ENCODE measurements at places on chromosomes 11 and 22. TPM values are rescaled to one million over a fixed set of nuclear protein-coding genes. Genes with fewer than 3 reads are reported as not detected.

TCN2 gene
- total RNA-seq = 12.1 TPM

DNA sequence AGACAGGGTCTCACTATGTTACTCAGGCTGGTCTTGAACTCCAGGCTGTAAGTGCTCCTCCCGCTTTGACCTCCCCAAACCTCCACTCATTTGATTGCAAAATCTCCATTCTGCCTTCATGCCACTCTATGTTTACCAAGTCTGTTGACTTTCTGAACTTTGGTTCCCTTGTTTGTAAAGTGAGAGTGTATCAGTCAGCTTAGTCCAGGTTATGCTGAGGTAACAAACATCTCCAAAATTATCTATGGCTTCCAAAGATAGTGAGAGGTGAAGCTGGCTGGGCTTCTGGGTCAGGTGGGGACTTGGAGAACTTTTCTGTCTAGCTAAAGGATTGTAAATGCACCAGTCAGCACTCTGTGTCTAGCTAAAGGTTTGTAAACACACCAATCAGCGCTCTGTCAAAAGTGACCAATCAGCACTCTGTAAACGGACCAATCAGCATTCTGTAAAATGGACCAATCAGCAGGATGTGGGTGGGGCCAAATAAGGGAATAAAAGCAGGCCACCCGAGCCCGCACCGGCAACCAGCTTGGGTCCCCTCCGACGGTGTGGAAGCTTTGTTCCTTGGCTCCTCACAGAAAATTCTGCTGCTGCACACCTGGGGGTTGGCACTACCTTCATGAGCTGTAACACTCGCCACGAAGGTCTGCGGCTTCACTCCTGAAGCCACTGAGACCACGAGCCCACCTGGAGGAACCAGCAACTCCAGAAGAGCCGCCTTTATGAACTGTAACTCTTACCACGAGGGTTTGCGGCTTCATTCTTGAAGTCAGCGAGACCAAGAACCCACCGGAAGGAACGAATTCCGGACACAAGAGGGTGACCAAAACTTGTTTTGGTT lies 109.3 kb downstream of the MIAT start:
- no peak for DNase-seq

BRSK2 gene
- total RNA-seq = not detected

- DNase-seq = no peak
Measured at GRCh38 chr11:84819128-84819527, 808.0 kb downstream of the DLG2 start.

- DNase-seq = no peak
Measured at GRCh38 chr11:4466871-4467442, 15.5 kb upstream of the OR52K1 start.

- no peak for DNase-seq
Measured at GRCh38 chr11:1656670-1657069, 27.1 kb downstream of the KRTAP5-5 start.

DNA sequence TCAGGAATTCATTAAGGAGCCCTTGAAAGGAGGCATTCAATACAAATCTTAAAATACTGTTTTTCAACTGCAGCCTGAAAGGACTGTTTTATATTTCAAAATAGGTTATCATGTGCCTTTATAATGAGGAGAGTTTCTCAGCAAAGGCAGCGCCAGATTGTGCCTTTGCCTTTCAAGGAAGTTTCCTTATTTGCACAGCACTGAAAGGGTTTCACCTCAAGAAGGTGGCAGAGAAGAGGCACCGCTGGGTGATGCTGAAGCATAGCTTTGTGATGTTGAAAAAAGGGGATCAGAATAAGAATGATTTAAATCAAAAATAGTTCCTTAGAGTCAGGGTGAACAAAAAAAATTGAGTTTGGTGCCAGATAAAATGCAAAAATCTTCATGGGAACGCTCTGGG lies 601.0 kb upstream of the KIRREL3 start:
- DNase-seq = no peak

PKP3 gene
- 486 TPM for total RNA-seq

GRCh38 chr11:19328586-19329311 lies 88.0 kb upstream of the E2F8 start:
- no peak for DNase-seq

GRCh38 chr11:44189986-44190882 lies 94.8 kb downstream of the EXT2 start:
- no peak for DNase-seq

GRCh38 chr11:60703374-60703773 lies 4.0 kb downstream of the MS4A8 start:
- DNase-seq = no peak

DNA sequence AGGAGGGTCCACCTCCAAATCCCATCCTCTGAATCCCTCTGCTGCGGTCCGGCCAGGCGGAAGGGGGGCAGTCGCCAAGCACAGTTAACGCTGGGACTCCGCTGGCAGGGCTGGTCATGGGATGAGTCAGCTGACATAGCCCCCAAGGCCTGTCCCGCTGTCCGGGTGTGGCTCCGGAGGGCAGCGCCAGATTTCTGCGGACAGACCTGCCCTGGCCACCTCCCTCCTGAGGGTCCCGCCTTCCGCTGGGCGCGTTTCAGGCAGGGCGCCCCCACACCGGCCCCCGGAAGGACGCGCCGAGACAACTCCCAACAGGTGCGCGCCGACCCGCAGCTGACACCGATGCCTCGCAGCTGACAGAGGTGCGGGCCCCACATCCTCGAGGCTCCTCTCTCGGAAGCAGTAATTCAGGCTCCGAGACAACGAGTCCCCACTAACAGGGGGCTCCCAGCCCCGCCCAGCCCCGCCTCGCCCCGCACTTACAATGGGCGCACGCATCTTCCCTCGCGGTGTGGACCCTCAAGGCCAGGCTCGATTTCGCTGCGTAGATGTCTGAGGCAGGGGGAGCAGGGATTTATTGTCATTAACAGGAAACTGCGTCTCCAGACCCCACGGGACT lies 607 bp downstream of the PLAAT3 start:
- DNase-seq = peak; percentile 76

- DNase-seq = peak; percentile 65
Measured at GRCh38 chr11:2789791-2790567, 90.2 kb upstream of the KCNQ1OT1 start.

ARHGEF17 gene
- total RNA-seq = 10.1 TPM

MPEG1 gene
- 3.0 TPM for total RNA-seq

BLID gene
- not detected for total RNA-seq

DNA sequence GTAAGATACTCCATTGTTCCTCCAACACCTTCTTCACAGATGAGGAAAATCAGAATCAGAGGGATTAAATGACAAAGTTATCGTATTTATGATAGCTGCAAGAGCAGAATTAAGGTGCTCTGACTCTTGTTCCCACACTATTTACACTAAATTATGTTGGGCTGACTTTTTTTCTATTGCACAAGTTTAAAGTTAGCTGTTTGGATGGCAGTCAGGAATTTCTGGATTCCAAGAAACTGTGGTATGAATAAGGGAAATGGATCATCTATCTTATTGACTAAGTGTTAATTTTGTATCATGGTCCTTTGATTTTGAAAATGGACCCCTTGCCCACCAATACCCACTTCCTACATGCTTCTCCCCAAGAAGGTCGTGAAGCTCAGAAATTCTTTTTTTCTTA lies 19.9 kb upstream of the APOA1 start:
- DNase-seq = no peak

GRCh38 chr11:130652671-130653335 lies 204.4 kb downstream of the ADAMTS15 start:
- DNase-seq = peak; percentile 89

DNA sequence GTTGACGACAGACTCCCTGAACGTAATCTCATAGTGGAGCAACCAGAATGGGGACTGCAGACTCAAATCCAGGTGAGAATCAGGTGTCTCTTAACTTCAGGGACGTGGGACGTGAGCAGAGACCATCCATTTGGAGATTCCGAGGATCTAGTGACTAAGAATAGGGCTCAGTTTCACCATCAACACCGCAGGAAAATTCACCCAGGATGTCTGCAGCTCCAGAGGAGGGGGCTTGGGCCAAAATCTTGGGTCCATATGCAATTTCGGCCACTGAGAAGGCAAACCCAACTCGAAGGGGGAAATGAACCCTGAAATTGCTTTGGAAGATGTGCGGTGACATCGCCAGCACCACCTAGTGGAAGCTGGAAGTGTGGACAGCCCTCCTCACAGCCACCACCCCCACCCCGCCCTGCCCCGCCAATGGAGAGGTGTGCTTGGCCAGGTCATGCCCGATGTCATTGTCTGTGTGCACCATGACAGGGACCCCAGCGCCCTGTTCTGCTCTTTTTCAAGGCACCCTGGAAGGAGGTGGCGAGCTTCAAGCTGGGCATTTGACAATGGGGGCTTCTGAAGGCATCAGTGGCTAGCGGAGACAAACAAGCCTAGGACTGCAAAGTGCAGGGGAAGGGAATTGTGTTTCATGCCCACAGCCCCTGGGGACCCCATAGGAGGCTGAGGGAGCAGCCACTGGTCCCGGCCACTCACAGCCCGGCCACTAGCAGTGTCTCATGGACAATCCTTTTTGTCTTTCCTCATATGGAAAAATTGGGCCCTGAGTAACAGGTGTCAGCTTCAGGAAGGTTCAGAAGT lies 24.8 kb downstream of the APOL1 start:
- no peak for DNase-seq

CYP2R1 gene
- 41.3 TPM for total RNA-seq

MYO18B gene
- 1.2 TPM for total RNA-seq

F2 gene
- total RNA-seq = 1.6 TPM

PYGM gene
- total RNA-seq = 1.1 TPM

DNA sequence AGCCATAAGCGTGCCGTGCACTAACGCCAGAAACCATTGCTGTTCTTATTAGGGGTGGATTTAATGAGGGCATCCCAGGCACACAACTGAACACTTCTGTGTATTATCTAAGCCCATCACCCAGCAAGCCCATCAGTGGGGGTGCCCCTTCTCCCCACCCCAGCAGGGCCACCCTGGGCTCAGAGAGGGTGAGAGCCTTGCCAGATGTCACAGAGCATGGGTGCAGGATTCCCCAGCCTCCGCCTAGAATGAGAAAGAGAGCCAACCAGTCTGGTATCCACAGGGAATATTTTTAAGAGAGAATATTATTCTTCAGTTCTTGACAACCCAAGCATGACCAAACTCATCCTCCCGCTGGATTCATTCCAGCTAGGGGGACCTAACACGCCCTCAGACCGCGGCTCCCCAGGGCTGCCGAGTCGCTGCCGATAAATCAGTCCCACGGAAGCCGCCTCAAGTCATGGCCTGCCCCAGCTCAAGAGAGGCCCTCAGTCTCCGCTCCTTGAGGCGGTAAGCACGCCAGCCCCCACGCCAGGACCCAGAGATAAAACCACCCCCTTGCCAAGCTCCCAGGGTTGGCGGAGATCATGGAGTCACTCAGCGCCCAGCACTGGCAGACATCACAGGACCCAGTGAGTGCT lies 47.2 kb downstream of the MN1 start:
- DNase-seq = no peak

GGT5 gene
- total RNA-seq = 13.4 TPM

DNA sequence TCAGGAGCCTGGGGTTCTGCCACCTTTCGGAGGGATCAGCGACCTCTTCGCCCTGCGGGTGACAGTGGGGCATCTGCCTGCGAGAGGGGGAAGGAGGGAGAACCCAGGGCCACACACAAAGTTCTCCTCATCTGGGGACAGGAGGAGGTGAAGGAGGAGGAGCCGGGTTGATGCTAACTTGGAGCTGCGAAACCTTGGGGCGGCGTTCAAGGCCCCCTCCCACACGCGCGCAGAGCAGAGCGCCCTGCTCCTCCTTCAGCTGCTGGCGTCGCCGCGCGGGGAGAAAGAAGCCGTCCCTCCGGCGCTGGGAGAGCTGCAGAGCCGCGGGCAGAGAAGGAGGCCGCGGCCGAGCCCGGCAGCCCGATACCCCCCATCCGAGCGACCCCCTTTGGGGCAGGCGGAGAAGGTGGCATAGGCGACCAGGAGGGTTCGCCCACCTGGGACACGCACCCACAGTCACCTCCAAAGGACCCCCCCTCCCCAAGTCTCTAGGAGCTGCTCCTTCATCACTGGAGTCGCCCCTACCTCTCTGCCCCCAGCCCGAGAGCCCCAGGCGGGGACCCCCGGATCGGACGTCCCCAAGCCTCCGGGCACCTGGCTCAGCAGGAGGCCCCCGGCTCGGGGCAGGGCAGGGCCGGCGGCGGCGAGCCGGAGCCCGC lies at the start of gene RASD2:
Gene RASD2 (plus strand): TSS at position 237 of the 659 bp plus-strand sequence. CDS start 5,979 bp downstream, outside the sequence.
- DNase-seq = no peak

GRCh38 chr11:74751303-74751702 lies 2.7 kb downstream of the RNF169 start:
- DNase-seq = no peak

ANGPTL5 gene
- total RNA-seq = 0.73 TPM

GRCh38 chr11:133175103-133175502 lies 357.2 kb downstream of the OPCML start:
- DNase-seq = no peak

ANO1 gene
- 104 TPM for total RNA-seq

CECR2 gene
- 3.6 TPM for total RNA-seq

GRCh38 chr11:85530634-85531033 lies 96.5 kb downstream of the DLG2 start:
- DNase-seq = no peak

DNA sequence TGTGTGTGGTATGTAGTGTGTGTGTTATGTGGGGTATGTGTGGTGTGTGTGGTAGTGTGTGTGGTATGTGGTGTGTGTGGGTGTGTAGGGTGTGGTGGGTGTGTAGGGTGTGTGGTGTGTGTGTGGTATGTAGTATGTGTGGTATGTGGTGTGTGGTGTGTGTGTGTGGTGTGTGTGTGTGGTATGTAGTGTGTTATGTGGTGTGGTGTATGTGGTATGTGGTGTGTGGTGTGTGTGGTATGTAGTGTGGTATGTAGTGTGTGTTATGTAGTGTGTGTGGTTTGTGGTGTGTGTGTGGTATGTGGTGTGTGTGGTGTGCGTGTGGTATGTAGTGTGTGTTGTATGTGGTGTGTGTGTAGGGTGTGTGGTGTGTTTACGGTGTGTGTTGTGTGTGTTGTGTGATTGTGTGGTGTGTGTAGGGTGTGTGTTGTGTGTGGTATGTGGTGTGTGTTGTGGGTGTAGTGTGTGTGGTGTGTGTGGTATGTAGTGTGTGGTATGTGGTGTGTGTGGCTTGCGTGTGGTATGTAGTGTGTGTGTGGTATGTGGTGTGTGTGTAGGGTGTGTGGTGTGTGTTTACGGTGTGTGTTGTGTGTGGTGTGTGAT lies 4.2 kb upstream of the PPP6R2 start:
- no peak for DNase-seq

Data from suprapubic skin (tissue), 4 donors.